Stimulated activated CD4-positive, alpha-beta T cell treated with anti-CD3 and anti-CD28 coated beads, TNF-alpha, amount 100 ng/mL, for 24 hours (primary cell): ENCODE measurements at places on chromosomes 1 and 21.

DNA sequence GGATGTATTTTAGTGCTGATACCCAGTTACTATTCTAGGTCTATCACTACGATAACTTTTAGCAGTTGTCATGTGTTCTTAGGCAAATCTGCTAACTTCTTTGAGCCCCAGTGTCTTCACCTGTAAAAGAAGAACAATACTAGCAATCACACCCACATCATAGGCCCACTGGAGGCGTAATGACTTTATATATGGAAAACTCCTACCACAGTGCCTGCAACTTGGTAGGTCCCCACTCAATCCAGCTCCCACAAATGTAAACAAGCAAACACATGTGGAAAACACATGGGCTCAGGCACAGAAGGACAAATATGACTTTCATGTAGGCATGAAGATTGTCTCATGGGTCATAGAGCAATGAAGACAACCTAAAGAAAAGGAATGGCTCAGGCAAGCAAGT lies 115.8 kb downstream of the TBX19 start:
- DNase-seq = no peak

- no peak for DNase-seq
These were observed 11.8 kb upstream of the CGN start for GRCh38 chr1:151499365-151499764.

DNA sequence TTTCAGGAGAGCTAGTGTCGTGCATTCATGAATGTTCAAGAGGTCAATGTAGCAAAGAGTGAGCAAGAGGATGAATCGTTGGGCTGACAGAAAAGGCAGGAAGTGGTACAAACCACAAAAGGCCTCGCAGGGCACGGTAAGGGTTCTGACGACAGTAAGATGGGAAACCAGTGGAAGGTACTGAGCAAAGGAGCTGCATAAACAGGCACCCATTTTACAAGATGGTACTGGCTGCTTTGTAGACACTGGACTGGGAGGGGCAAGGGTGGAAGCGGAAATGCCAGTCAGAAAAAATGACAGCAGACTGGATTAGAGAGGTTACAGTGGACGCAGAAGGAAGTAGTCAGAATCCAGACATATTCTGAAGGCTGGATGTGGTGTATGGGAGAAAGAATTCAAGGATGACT lies 123.5 kb downstream of the PTPN14 start:
- DNase-seq = peak; percentile 53

GRCh38 chr1:27368869-27369582 lies 2.3 kb upstream of the MAP3K6 start:
- no peak for DNase-seq

- peak; percentile 59 for DNase-seq
These were observed 9.4 kb downstream of the MORN1 start for GRCh38 chr1:2381741-2382620.

- no peak for DNase-seq
These were observed 325.6 kb downstream of the TTLL7 start for GRCh38 chr1:83673312-83673711.

DNA sequence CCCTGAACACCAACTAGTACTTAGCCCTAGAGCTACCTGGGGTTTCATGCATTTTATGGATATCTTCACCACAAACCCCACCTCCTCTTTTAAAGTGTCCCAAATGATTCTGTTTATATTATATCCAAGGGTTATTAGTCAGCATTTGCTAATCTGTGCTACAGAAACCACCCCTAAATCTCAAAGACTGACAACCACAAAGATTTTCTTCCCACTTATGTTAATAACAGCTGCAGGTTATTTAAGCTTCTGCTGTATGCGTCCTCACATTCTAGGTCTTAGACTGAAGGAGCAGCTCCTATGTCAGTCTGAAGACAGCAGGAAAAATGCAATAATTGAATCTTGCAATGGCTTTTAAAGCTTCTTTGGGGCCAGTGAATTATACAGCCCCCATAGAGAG lies 11.2 kb upstream of the PHC2 start:
- DNase-seq = no peak

DNA sequence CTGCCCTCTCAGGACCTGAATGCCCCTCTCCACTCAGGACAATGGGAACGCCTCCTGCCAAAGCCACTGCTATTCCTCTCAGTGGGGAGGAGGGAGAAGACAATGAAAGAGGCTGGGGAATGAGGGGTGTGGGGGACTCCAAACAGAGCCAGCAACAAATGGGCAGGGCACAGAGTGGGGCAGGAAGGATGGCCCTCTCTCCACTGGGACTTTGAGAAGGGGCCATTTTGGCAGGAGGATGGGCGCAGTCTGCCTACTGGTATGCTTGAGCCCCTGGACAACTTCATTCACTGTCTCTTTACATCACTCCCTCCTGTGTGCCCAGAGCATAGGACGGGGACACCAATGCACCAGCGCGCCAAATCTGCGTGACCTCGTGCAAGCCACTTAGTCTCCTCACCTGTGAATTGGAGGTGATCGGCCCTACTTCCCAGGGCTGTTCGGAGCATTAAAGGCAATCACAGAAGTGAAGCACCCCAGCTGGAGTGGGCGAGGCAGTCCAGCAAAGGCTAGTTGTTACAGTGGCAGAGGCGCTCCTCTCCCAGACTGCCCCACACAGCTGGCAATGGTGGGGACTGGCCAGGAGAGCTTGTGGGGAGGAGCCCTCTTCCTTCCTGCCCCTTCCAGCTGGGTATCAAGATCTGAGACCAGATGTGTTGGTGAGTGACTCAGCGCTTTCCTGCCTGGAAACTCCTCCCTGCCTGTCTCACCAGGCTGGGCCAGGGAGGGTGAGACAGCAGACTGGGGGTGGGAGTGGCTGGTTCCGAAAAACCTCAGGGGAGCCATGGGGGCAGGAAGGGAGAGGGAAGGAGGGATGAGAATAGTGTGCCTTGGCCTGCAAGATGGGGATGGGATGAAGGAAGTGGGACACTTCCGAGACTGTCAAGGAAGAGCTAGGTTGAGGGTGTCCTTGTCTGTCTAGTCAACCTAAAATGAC lies 22.4 kb upstream of the SYNC start:
- DNase-seq = no peak

- no peak for DNase-seq
These were observed 264.0 kb downstream of the CTH start for GRCh38 chr1:70674941-70675685.

- DNase-seq = no peak
These were observed 28.0 kb downstream of the SLAMF1 start for GRCh38 chr1:160618763-160619274.

DNA sequence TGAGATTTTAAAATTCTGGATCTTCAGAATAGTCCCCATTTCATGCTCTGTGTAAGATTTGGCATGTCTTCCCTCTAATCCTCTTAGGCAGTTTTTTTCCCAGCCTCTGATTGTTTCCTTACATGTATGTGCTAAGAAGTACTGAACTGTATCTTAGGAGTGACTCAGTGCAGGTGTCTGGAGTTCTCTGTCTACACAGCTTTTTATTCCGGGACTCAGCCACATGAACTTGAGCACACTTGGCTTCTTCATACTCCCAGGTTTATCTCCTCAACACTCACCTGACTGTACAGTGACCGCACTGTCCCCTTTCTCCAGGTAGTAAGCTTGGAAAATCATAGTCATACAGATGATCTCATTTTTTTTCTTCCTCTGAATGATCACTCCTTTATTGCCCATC lies 50.7 kb downstream of the SYT14 start:
- no peak for DNase-seq

DNA sequence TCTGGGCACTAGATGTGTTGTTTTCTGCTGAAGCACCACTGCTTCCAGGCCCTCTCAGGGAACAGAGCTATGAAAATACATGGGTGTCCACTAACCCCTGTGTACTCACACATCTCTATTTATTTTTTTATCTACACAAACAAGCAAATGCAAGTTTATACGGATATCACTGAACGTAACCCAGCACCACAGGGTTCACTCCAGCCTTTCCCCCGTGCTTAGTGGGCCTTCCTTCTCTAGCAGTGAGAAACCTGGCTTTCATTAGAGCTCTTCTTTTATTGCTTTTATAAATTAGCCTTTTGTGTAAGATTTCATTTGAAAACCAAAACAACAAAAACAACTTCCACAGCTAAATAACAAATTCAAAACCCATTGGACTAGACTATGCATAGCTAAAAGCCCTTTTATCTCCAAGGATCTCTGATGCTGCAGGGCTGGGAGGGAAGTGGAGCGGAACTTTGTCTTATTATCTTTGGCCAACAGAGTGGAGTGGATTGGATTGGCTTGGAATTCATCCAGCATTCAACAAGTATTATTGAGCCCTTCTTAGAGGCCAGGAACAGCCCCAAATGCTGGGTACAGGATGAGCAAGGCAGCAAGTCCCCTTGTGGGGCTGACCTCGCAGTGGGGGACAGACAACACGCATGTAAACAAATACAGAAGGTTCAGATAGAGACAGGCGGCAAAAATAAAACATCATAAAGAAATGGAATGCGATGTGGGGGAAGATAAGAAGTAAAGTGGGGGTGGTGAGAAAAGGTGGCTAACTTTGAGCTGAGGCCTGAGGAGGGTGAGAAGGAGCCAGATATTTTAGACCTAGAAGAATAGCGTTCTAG lies 371.8 kb upstream of the POU3F1 start:
- no peak for DNase-seq

- DNase-seq = no peak
These were observed 9.6 kb upstream of the GUCA2A start for GRCh38 chr1:42173961-42174735.

DNA sequence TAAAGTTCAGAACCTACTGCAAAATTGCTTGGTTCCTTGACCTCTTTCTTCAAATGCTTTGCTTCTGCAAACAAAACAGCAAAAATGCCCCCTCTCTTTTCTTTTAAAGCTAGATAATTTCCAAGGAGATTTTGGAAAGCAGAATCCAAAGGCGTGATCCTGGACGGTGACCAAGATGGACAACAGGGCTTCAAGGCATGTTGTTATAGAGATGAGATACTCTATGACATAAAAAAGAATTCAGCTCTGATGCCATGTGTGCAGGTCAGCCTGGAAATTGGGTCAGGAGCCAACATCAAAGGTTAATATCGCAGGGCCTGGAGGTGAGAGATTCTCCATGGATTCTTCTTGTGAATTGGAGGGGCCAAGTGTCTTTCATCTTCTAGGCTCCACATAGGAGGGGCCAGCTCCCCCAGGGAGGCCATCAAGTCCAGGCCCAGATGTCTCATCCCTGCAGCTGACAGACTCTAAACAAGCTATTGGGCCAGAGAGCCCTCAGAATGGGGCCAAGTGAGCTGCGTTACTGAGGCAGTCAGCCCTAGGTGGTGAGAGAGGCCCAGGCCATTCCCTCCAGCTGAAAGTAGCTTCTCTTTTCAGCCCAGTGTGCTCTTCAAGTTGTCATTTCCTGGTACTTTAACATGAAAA lies 45.5 kb downstream of the NMNAT2 start:
- no peak for DNase-seq
